ENCODE measurements at places on chromosomes 3 and 15.

- no peak for DNase-seq
These were observed 153.4 kb upstream of the SMAD3 start for GRCh38 chr15:66912001-66912400.

- no peak for DNase-seq
These were observed 129.4 kb downstream of the TMCC1 start for GRCh38 chr3:129764090-129764489.

DNA sequence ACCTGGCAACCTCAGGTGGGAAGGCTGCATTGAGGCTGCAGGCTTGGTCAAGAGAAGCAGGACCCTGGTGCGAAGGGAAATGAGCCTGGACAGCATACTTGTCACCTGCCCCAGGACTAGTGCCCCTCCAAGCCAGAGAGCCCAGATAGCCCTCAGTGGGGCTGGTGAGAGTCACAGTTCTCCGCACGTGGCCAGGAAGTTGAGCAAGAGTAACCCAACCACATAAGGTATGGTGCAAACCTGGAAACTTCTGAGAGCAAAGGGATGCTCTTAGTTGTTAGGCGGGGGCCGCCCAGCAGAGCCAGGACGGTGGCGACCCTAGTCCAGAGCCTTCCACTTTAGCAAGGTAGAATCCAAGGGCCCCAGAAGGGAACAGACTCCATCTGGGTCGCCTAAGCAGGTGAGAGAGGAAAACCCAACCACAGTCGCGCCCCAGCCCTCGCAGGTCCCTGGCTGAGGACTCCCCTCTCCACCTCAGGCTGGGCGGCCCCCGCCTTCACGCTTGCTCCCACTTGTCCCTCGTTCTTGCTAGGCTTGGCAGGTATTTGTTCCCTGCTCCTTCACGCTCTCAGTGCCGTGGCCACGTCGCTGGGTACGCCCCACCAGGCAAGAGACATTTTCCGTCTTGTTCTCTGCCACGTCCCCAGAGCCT lies 1.1 kb upstream of the VPS18 start:
- no peak for DNase-seq

- no peak for DNase-seq
These were observed 15.4 kb downstream of the CHST14 start for GRCh38 chr15:40486066-40486770.

- DNase-seq: no peak
These were observed 59.6 kb upstream of the CASR start for GRCh38 chr3:122123850-122124249.

DNA sequence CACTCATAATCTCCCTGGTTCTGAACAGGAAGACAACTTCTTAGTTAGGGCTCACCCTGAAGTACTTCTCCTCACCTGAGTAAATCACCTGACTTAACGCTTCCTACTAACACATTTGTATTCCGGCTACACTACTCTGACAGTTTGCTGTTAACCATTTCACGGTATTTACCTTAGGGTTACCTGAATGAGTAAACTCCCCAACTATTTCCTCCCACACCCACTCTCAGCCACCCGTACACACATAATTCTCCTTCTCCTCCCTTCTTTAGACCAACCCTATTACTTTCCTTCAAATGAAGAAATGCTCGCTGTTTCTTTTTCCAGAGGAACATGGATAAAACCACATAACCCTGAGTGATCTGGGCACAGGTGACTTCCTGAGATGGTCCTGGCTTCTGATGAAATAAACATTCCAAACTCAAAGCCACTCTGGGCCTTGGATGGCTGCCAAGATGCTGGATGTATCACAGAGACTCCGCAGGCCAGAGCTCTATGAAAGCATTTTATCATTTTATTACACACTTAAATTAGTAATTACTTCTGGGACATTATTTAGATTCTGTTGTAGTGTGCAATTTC lies 183.6 kb upstream of the ATP11B start:
- DNase-seq: no peak

DNA sequence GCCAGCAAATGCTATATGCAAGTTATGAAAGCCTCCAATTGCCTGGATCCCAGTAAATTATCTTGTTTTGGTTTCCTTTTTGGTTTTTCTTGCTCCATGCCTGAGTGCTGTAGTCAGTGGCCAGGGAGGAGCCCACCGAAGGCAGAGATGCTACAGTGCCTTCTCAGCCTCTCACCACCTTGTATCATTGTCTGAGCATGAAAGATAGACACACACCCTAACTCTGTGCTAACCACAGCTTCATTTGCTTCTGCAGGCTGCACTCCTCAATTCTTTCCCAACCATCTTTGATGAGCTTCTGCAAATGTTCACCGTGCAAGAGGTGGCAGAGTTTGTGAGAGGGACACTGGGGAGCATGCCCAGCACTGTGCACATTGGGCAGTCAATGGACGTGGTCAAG lies 114.5 kb upstream of the MANF start:
- no peak for DNase-seq

GRCh38 chr3:144864646-144865045 lies 893.0 kb downstream of the DIPK2A start:
- no peak for DNase-seq

DNA sequence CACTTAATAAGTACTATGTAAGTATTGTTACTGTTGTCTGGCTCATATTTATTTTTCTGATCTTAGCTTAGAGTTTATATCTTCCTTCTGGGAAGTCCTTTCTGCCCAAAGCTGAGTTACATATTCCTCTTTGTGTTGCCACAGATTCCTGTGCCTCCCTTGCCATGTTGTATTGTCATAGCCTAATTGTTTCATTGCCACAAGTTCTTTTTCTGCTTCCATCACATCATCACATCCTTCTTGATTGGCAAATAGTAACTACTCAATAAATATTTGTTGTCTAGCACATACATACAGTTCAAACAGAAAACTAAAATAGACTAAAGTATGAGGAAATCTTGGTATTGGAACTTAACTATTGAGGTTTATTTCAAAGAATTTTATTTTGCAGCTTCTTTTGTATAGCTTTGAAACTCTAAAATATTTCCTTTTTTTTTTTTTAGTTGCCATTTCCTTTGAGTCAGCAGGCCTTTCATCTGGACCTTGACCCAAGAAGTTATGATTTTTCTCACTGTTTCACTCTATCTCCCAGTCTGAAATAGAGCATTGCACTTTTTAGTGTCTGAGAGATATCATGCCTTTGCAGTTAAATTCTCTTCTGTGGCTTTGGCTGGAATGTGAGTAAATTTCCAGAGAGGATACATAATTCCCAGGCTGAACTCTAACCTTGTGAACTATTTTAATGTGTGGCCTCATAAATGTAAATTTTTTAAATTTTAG lies 98.2 kb downstream of the ZNF609 start:
- DNase-seq: no peak

DNA sequence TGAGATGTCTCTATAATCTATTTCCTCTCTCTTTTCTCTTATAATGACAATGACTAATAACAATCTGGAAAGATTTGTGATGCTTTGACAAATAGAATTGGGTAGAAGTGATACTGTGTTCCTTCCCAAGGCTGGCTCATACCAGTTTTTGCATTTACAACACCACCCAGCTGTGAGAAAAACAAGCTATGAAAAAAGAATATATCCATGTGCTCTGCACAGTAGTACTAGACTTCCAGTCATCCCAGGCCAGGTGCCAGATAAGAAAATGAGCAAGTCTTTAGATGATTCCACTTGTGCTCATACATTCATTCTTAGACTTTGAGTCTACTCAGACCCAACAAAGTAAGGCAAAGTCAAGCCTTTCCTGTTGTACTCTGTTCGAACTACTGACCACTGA lies 350.2 kb upstream of the POU1F1 start:
- no peak for DNase-seq

DNA sequence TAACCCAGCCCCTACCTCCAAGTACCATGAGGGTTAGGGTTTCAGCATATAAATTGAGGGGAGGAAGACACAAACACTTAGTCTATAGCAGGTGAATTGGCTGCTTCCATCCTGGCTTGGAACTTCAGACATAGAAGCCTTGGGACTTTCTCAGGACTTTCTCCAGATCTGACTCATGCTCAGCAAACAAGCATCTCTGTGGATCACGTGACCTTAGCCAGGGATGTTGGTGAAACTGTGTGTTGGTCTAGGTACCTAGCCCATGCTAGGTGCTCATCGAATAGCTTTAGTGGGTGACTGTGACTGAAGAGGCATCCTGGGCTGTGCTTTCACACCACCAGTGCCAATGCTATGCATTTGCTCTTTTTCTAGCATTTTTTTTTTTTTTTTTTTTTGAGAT lies 58.9 kb downstream of the CD47 start:
- no peak for DNase-seq

GRCh38 chr15:89192766-89193165 lies 28.6 kb downstream of the RLBP1 start:
- DNase-seq: no peak

- DNase-seq: no peak
These were observed 851 bp upstream of the DCBLD2 start for GRCh38 chr3:98902351-98902740.

DNA sequence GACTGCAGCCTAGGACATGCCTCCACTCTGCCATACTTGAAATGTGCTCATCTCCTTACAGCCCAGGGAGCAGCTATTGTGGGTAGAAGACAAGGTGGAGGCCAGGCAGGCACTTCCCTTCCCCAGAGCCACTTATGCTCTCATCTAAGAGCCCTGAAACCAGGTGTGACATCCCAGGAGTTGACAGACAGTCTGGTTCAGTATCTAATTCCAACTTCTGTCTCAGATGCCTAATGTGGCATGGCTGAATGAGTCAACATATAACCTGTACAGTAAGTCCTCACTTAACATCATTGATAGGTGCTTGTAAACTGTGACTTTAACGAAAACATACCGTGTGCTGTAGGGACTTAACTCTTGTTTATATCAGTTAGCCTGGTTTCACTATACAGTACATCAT lies 1.2 kb upstream of the CAPN3 start:
- DNase-seq: no peak

- DNase-seq: no peak
These were observed 8.3 kb downstream of the TF start for GRCh38 chr3:133754455-133754854.

DNA sequence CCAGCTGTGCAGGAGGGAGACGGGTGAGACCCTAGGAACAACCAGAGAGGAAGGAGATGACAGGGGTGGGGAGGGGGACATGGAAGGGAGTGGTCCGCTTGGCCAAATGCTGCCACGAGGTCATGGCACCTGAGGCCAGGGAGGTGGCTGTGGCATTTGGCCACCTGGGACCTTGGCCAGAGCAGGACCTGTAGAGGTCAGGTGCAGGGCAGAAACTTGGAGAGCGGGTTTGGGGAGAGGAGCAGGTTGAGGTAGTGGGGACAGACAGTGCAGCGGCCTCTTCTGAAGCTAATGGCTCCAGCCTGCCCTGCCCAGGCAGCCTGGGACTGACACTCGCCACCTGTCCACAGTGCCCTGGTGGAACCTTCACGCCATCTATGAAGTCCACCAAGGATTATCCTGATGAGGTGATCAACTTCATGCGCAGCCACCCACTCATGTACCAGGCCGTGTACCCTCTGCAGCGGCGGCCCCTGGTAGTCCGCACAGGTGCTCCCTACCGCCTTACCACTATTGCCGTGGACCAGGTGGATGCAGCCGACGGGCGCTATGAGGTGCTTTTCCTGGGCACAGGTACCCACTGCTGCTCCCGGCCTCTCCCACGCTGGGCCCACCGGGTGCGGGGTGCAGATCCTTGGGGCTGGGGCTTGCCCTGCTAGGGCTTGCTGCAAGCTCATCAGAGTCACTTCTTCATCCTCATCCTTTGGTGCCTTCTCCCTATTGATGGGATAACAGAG lies 7.0 kb upstream of the GNAT1 start:
- no peak for DNase-seq

GRCh38 chr15:38589502-38589901 lies 24.9 kb upstream of the RASGRP1 start:
- no peak for DNase-seq

DNA sequence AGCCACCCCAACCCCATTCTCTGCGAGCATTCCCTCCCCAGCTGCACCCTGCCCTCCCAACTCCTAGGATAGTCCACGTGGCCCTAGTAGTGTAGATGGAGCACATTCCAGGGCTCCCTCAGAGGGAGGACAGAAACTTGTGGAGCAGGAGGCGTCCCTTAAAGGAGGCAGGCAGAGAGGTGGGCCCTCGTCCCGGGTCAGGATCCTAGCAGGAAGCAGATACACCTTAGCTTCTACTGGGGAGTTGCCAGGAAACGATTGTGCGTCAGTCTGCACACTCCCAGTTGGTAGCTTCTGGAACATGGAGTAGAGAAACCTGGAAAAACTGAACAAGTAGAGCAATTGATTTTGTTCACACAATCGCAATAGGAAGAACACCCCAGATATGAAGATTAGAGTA lies 43.9 kb upstream of the KLHL25 start:
- no peak for DNase-seq

GRCh38 chr15:92079047-92079446 lies 225.5 kb downstream of the SLCO3A1 start:
- no peak for DNase-seq

GRCh38 chr3:22010997-22011396 lies 260.0 kb upstream of the ZNF385D start:
- DNase-seq: no peak

- no peak for DNase-seq
These were observed 280.3 kb upstream of the THBS1 start for GRCh38 chr15:39300451-39301153.

DNA sequence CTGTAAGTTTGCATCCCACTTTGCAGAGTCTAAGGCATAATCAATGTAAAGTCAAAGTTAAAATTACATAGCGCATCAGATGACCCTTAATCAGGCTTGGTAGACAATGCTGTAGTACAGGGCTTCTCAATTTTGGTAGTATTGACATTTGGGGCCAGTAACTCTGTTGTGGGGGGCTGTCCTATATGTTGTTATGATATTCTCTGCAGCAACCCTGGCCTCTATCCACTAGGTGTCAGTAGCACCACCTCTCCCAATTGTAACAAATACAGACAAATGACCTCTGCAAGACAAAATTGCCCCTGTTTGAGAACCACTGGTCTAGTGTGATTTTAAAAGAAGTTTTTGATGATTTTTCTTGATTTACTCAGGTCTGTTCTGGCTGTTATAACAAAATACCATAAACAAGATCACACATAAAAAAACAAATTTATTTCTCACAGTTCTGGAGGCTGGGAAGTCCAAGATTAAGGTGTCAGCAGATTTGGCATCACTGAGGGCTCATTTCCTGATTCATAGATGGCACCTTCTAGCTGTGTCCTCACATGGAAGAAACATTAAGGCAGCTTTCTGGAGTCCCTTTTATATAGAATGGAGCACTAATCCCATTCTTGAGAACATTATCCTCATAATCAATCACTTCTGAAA lies 37.6 kb upstream of the SLC9A9 start:
- no peak for DNase-seq

DNA sequence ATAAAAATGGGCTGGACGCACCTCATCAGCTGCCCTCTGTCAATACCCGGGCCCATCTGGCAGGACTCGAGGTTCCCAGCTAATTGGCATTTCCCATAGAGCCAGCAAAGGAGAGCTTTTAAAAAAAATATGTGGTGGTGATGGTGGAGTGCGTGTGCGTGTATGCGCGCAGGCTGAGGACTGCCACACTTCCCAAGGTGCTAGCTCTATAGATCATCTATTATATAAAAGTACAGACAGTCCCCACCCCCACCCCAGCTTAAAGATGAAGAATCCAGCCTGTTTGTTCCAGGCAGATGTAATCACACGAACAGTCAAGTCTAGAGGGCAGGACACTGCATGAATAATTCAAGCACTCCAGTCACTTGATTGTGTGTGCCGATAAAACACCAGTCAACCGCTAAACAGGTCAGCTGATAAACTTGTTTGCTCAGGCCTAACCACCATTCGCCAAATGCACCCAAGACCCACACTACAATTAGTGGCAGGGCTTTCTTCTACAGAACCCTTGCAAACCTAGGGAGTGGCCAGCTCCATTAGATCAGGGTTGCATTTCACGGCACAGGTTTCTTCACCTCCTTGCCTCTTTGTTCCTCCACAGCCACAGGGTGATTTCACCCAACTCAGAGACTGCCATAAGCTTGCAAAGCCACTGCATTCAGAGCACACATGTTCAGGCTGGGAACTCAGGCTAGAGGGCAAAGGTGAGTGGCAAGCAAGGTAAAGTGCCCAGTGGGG lies 5.8 kb downstream of the TLE3 start:
- no peak for DNase-seq
